ENCODE measurements at places on chromosomes 12 and 14.

- peak; percentile 98 for DNase-seq
These were observed at the start of gene ACACB for GRCh38 chr12:109115758-109116610. ACACB (plus strand) TSS chr12:109116587; CDS start chr12:109139406, 22,819 bp downstream.

GRCh38 chr12:78403136-78403535, 461.4 kb upstream of the SYT1 start:
- DNase-seq = no peak

GRCh38 chr12:103875666-103876065, 34.6 kb upstream of the NT5DC3 start:
- DNase-seq = no peak

GRCh38 chr12:132858718-132859266, 28.6 kb downstream of the CHFR start:
- DNase-seq = no peak

GRCh38 chr12:88391556-88391955, 188.7 kb downstream of the KITLG start:
- DNase-seq = no peak

DNA sequence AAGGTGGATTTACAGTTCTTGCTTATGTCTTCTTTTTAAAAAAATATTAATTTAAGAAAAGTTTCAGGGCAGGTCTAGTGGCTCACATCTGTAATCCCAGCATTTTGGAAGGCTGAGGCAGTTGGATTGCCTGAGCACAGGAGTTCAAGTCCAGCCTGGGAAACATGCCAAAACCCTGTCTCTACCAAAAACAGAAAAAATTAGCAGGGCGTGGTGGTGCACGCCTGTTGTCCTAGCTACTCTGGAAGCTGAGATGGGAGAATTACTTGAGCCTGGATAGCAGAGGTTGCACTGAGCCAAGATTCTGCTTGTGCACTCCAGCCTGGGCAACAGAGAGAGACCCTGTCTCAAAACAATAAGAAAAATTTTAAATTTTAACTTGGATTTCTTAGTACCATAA, 5.4 kb upstream of the TAS2R46 start:
- DNase-seq = peak; percentile 28

GRCh38 chr14:102389246-102389645, 26.5 kb downstream of the TECPR2 start:
- DNase-seq = no peak

GRCh38 chr12:1360441-1361210, 233.8 kb downstream of the FBXL14 start:
- DNase-seq = no peak

DNA sequence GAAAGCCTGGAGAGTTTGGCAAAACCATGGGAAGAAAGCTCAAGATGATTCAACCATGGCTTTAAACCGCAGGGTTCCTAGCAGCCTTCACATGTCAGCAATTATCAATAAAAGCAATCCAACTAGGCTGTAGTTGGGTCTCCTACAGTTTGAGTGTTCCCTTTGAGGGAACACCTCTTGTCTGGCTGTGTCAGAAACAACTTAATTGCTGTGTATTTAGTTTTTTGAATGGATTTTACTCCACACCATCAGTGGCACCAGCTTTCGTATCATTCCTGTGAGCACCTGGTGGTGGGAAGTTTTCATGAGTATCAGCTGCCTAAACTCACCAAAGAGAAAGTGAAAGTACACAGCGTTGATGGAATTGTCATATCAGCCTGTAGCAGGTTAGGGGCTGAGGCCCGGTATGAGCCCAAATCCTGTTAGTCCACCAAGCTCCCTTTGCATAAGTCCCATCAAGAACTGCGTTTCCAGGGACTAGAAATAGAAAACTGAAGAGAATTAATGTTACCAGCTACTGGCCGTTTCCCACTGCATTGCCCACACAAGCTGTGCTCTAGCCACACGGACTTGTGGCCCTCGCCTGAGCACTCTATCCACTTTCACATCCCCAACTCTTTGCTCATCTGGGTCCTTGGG, 10.9 kb upstream of the IL26 start:
- no peak for DNase-seq

DNA sequence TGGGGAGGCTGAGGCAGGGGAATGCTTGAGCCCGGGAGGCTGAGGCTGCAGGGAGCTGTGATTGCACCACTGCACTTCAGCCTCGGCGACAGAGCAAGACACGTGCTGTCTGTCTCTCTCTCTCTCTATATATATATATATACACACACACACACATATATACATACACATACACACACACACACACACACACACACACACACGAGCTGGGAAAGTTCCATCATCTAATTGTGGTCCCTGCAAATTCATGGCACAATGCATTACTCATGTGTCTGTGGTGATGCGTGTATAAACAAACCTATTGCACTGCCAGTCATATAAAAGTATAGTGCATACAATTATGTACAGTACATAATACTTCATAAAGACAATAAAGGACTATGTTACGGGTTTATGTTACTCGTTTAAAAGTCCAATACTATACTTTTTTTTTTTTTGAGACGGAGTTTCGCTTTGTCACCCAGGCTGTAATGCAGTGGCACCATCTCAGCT, 36.6 kb downstream of the WDR89 start:
- no peak for DNase-seq

- DNase-seq = no peak
These were observed 84.8 kb upstream of the FICD start for GRCh38 chr12:108430245-108430644.

DNA sequence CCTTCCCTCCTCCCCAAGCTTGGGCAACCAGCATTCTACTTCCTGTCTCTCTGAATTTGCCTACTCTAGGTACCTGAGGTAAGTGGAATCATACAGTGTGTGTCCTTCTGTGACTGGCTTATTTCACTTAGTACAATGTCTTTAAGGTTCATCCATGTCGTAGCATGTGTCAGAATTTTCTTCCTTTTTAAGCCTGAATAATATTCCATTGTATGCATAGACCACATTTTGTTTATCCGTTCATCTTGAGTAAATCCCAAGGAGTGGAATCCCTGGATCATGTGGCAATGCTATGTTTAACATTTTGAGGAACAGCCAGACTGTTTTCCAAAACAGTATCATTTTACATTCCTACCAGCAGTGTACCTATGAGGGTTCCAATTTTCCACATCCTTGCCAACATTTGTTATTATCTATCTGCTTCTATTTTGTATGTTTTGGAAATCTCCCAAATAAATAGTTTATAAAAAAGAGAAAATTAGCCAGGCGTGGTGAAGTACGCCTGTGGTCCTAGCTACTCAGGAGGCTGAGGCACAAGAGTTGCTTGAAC, 12.4 kb downstream of the HSP90AA1 start:
- DNase-seq = no peak

GRCh38 chr12:738712-739111, 13.7 kb upstream of the WNK1 start:
- DNase-seq = no peak
